ENCODE measurements at places on chromosomes 2 and 18.

DNA sequence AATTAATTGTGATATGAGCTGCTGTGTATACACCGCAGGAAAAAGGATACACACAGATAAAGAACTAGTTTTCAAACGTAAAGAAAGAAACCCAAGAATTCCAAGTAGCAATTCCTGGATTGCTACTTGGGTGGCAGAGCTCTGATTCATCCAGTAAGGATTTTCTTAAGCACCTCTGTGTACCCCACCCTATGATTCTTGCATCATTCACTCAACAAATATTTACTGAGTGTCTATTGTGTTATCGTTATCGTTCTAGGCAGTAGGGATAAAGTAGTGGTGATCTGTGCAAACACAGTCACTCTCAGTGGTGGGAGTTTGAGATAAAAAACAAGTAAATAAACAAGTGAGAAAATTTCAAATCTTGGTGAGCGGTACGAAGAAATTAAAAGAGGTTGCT is 4.9 kb upstream of the TMEM200C start:
- no peak for DNase-seq

DNA sequence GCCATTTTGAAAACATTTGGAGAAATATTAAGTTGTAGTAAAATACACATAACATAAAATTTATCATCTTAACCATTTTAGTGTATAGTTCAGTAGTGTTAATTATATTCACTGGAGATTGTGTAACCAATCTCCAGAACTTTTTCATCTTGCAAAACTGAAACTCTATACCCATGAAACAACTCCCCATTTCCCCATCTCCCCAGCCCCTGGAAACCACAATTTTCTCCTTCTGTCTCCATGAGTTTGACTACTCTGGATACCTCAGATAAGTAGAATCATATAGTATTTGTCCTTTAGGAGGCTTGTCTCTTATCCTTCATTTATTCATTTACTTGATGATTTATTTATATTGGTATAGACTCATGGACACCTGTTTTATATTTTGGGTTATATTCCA is 392.9 kb downstream of the SETBP1 start:
- no peak for DNase-seq

DNA sequence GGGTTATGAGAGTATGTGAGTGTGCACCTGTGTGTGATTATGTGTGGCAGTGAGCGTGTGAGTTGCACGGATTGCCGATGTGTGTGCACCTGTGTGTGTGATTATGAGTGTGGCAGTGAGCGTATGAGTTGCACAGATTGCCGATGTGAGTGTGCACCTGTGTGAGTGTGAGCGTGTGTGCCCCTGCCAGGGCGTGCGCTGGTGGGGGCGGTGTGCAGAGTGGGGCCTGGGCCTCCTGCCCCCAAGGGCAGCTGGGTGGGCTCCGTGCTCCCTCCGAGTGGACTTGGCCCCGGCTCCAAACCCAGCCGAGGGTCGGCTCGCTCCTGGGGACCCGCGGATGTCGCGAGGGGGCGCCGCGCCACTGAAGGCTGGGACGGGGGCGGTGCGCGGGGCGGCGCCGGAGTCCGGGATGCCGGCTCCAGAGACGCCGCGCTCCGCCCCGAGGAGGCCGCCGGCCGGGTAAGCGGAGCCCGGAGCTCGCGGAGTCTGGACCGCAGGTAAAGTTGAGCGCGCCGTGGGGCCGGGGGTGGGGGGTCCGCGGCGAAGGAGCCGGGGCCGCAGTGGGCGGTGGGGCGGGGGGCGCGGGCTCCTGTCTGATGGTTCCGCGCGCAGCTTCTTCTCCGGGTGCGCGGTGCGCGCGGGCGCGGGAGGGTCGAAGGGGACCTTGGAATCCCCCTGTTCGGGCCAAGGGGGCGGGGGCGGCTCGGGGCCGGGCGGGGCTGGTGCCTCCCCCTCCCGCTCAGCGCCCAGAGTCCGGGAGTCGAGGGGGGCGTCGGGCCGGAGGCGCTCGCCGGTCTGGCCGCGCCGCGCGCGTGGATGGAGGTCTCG is at the start of gene KCNG2:
KCNG2 (plus strand) TSS at position 421 of the 828 bp plus-strand sequence. CDS start 65,730 bp downstream, outside the sequence.
- DNase-seq = no peak

GRCh38 chr2:178674122-178674521 is 133.1 kb downstream of the TTN start:
- no peak for DNase-seq

GRCh38 chr2:186558512-186559276 is 31.2 kb upstream of the ITGAV start:
- DNase-seq = no peak

DNA sequence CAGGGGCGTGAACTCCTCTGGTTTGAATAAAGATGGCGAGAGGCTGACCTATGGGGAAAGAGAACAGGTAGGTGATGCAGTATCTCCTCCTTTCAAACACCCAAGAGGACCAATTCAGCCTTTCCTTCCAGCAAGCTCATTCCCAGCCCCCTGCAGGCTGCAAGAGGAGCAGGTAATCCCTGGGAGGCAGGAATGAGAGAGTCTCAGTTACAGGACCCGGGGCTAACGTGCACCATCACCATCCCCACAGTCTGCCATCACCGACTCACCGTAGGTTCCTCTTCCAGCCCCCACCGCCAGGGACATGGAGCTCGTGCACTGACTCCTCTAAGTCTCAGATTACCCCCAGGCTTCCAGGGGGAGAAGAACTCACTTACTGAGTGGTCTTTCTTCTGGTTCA is 26.7 kb downstream of the XDH start:
- no peak for DNase-seq

DNA sequence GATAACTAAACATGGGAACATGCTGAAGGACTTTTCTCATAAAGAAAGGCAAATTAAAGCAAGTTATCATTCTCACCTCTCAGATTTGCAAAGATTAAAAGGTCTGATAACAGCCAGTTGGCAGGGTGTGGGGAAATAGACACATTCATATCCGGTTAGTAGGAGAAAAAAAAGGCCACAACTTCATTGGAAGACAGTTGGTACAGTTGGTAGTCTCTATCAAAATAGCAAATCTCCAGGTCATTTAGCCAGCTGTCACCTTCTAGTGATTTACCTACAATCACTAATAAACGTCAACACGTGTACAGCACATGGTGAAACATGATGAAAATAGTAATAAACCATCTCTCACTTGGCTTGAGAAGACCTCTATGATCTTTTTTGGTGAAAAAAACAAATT is 16.6 kb downstream of the INPP5D start:
- no peak for DNase-seq

- no peak for DNase-seq
These were observed 891.6 kb upstream of the ZEB2 start for GRCh38 chr2:145411493-145411892.

DNA sequence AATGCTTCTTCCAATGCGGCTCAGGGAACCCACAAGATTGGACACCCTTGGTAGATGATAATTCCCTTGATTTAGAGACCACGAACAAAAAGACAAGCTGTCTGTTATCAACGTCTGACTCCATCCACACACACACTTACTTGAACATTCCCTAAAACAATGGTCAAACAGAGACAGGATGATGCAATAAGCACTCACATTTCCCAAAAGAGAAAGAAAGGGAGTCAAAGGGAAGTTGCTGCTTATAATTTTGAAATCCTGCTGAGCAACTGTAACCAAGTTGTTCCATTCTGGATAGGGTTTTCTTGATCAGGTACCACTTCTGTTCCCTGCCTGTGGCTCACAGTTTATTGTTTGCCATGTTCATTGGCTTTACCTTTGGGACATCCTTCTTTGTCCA is 571.3 kb upstream of the CNTNAP5 start:
- no peak for DNase-seq

DNA sequence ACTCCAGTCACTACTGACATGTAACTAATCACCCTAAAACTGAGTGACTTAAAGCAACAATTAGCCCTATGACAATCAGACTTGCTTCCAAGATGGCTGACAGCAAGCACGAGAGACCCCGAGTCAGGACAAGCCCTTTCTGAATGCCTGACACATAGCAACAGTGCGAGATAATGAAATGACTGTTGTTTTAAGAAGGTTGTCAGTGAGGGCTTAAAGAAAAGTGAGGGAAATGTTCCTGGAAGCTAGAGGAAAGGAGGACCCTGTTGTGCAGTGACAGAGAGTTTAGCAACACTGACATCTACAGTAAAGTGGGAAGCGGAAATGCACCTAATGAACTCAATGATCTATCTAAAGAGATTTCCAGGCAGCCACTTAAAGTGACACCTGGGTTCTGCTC is 163.1 kb downstream of the STK39 start:
- no peak for DNase-seq

- DNase-seq = no peak
These were observed 99.8 kb downstream of the AFF3 start for GRCh38 chr2:100042562-100042961.

- no peak for DNase-seq
These were observed 412.6 kb upstream of the FAM98A start for GRCh38 chr2:34011684-34012083.

DNA sequence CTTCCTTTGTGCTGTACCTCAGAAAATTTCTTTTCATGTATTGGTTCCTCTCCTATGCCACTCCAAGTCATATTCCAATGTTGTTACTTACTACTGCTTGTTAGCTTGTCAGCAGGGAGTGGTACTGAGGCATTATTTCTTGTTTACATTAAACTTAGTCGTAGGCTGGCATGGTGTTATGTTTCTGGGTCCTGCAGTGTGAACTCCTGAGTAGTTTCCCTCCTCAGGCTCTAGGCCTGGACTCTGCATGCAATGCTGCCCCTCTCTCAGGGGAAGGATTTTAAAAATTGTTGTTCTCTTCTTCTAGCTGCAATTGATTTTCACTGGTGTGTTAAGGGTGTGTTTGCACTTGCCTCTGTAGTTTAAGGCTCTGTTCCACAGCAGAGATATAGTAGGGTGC is 671.6 kb downstream of the PLCL1 start:
- DNase-seq = no peak

DNA sequence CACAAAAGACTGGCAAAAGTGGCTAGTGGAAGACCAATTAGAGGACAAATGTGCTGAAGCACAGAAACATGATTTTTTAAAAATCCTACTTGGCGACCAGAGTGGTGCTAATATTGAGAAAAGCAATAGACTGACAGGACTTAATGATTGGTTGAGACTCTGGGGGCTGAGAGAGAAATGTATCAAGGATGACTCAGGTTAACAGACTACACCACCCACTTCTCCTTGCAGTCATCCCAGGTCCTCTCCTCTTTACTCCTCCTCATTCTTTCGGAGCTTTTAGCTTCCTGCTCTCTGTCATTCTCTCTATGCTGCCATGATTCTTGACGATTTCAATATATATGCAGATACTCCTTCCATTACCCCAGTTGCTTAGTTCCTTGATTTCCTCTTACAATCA is 54.6 kb upstream of the CYTIP start:
- DNase-seq = no peak

DNA sequence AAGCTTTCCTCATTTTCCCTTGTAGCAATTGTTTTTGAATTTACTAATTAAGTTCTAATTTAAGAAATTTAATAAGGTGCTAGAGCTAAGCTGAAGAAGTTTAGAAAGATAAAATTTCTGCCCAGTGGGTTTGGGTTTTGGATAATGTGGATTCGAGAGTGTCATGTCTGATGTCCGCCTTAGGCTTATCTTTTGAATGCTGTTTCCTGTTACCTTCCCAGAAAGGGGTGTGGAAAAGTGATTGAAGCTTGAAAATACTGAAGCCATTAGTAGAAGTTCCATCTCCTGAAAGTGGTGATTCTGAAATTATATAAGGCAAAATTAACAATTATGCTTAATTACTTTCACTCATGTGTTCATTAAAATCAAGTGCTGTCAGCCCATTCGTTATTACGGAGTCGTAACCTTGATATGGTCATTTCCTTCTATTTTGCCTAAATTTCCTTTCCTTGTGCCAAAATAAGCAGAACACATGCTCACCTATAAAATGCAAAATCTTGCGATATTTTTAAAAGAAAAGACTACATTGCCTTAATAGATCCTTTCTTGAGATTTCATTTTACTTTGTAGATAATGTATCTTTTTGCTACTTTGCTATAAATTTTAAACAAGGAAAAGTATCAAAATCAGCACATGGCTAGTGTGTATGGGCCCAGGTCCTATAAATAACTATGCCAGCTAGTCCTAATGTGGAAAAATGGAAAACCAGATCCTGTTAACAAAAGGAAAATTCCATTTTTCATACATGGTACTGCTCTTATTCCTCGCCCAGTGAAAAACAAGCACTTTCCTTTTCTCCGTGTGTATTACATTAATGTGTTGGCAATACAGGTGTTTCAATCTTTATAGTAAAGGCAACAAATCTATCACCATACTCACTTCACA is 97.3 kb downstream of the ICOS start:
- DNase-seq = no peak

GRCh38 chr2:70726947-70727725 is 40.9 kb downstream of the ADD2 start:
- no peak for DNase-seq

DNA sequence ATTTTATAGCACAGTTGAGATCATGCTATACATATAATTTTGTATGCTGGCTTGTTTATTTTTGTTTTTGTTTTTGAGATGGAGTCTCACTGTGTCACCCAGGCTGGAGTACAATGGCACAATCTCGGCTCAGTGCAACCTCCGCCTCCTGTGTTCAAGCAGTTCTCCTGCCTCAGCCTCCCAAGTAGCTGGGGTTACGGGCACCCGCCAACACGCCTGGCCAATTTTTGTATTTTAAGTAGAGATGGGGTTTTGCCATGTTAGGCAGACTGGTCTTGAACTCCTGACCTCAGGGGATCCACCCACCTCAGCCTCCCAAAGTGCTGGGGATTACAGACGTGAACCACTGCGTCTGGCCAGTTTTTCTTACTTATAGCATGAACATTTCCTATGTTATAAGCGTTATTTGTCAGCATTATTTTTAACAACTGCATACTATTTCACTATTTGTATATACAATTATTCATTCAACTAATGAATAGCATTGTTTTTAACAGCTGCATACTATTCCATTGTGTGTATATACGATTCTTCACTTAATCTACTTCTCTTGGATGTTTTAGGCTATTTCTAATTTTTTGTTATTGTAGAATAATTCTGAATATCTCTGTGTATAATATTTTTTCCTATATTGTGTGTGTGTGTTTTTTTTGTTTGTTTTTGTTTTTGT is 3.5 kb downstream of the EHD3 start:
- no peak for DNase-seq

DNA sequence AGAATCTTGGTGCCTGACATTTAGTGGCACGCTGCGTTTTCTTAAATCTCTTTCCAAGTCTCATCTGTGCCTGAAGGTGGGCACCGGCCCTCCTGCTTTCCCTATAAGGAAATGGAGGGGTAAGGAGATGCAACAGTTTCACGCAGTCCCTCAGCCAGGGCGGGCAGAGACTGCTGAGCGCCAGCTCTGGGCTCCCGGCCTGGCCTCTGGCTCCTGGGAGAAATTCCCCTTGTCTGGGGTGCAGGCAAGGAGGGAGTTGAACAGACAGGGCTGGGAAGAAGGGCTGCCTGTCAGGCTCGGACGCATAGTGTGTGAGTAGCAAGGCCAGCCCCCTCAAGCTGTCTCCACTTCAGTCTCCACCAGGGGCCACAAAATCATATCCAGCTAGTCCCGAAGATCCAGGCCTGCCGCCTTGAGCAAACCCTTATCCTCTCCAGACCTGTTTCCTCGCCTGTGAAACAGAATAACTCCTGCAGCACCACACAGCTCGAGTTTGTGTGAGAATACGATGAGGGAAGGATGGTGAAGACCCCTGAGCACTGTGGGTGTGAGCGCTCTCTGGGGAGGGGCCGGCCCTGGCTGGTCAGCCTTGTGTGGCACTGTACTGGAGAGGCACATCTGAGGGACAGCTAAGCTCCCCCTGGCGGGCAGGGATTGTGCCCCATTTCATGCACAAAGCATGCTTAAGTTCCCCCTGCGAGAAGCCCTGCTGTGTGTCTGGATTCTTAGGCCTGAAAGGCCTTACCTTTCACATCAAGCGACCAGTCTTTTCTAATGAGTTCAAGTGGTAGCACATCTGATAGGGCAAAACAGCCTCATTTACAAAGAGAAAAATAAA is 33.8 kb downstream of the SDC1 start:
- DNase-seq = no peak

All from activated T-cell treated with anti-CD3 and anti-CD28 coated beads for 1 hour (primary cell).